Activated CD4-positive, CD25-positive, alpha-beta regulatory T cell treated with anti-CD3 and anti-CD28 coated beads, Interleukin-2, amount 50 U/mL, for 24 hours (primary cell): ENCODE measurements at places on chromosomes 7 and 10.

DNA sequence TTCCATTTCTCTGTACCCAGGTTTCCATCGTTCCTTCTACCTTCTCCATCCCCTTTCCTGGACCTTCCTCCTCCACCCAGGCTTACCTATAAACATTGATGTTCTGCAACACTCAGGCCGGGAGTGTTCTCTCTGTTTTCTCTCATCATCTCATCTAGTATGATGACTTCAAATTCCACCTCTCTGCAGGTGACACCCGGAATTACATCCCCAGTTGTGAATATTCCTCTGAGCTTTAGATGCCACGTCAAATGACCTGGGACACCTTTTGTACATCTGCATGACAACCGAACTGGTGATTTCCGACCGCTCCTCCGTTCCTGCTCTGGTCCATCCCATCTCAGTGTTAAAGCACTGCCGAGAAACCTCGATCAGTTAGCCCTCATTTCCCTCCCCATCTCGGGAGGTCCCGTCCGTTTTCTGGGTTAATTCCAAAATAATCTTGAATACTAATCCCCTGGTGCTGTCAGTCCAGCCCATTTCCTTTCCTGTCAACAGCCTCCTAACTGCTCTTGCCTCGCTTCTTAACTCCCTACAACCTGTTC lies 76.7 kb upstream of the SAMD8 start:
- ATAC-seq, result no peak

GRCh38 chr7:39172137-39172536 lies 194.4 kb downstream of the POU6F2 start:
- ATAC-seq, result no peak

GRCh38 chr10:95693071-95693667 lies 558 bp downstream of the TCTN3 start:
- ATAC-seq, result no peak

- no peak for ATAC-seq
These were observed 511.2 kb upstream of the KCND2 start for GRCh38 chr7:119761776-119762175.

DNA sequence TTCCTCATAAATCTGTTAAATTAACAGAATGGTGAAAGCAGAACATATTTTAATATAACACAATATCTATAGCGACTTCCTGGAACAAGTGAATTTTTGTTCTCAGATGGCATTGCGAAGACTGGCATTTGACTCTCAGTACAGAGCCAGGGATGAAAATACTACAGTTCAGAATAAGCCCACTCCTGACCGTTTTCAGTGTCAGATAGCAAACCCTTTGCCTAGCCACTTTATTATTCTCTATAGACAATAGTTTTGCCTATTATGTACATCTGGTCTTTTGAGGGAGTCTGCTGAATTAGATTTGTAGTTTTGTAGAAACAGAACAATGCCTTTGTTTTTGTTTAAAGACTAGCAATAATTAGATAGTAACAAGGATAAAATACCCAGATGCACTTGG lies 2.3 kb downstream of the MINPP1 start:
- ATAC-seq, result no peak

DNA sequence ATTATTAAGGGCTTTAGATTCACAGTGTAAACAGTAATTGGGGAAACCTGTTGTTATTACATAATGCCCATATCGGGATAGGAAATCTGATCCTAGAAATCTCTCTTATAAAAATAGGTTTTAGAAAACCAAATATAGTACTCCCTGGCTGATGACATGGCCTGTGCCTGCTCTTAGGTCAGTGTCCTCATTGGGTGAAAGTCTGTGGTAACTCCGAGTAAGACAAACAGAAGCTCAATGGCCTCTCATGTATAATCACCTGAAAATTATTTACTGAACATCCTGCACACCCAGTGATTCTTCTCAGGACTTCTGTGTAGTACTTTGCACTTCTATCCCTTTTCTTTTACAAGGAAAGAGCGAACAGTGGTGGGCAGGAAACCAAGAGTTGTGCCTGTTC lies 37.8 kb downstream of the SEM1 start:
- no peak for ATAC-seq

DNA sequence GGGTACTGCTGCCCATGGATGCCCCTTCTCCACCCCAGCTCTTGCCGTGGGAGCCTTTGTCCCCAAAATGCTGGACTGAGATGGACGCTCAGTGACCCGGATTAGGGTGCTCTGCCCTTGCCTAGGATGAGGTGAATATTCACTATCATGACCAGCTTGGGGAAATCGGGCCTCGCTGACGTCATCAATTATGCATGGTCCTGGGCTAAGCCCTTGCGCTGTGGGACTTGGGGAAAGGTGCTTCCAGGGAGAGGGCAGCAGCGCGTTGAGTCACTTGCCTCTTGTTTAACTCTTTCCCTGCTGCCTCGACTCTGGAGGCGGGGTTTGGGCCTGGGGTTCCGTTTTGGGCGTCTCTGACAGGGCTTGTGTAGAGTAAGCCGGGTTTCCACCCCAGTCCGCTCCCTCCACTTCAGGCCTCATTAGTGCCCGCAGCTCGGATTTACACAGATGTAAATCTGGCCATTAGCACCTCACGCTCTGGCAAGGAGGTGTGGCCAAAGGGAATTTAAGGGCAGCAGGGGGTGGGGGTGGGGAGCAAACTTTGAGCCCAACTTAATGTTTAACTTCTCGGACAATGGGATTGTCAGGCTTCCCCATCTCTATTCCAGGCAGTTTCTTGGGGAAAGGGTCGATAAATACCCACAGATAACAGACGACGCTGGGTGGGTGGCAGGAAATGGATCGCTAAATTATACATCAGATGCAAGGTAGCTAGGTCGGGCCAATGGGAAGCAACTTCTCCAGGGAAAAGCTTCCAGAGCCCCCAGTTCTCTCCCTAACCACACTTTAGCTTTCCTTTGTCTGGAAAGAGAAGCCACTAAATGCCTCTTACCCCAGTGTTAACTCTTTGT lies 51.3 kb upstream of the TCF7L2 start:
- ATAC-seq, result no peak

DNA sequence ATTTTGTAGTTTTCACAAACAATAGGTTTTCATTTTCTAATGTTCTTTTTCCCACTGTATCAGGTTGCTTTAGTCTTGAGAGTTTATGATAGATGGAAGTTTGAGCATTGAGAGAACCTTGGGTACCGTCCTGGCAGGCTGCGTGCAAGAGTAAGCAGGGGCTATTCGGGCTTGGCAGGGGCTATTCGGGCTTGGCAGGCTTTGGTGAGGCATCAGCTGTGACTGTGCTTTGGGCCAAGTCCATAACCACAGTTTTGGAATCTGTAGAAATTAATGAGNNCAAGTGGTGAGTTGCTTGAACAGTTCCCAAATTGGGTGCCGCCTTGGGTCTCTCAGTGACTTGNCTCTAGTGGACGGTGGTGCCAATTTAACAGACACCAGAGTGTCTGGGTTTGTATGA lies 424.6 kb downstream of the PAXIP1 start:
- no peak for ATAC-seq

DNA sequence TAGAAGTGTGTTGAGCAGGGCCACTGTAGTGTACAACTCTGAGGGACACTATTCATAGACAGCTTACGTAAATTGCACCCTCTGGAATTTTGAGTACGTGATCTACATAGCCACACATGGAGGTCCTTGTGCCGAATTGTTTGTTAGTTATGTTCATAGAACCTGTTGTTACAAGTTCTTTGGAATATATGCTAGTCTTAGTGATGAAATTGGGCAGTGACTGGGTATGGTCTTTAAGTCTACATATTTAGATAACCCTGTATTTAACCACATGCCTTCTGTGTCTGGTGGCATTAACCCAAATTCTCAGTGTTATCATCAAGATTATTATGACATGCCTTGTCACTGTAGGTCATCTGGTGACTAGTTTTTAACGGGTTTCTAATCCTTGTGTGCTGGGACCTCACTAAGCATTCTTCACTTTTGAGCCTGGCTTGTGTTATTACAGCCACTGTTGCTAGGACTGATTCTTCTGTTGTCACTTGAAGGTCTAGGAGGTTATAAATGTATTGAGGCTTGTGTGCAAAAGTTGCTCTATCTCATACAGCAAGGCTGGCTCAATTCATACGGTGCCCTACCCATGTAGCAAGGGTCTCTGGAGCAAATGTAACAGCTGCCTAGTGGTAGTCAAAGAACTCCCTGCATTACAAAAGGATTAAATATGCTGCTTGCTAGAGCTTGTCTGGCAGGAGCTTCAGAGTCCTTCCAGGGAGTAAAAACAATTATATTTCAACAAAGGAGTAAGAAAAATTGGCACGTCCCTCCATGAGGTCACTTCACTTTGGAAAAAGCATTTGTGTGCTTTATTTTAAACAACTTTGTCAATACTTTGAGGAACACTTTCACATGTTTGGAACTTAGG lies 65.4 kb downstream of the CDK14 start:
- ATAC-seq, result no peak

GRCh38 chr10:23870651-23871610 lies 338.0 kb upstream of the KIAA1217 start:
- ATAC-seq, result no peak

GRCh38 chr7:27175626-27176523 lies 1.8 kb upstream of the HOXA10 start:
- ATAC-seq, result no peak

DNA sequence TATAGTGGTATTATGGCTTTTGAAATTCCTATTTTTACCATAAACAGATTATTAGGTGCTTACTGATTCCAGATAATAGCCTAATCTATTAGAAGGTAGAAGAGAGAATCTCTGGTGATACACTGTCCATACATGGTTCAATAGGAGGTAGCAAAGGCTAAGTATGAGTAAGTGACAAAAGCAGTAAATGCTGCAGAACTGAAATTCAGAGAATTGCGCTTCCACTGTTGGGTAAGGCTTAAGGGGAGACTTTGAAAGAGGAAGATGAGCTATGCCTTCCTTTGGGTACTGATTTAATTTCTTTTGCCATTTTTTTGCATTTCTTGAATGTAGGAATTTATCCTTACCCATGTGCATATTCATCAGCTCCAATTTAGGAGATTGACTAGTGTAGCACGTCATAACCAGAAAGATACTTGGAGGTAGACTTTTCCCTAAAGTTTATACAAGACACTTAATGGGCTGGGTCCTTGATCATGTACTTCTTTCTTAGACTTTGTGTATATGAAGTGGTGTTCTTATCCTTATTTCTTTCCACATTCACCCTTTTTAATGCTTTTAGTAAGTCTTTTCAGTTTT lies 15.3 kb downstream of the MKLN1 start:
- ATAC-seq, result no peak

GRCh38 chr7:16571941-16572340 lies 45.3 kb downstream of the LRRC72 start:
- no peak for ATAC-seq

DNA sequence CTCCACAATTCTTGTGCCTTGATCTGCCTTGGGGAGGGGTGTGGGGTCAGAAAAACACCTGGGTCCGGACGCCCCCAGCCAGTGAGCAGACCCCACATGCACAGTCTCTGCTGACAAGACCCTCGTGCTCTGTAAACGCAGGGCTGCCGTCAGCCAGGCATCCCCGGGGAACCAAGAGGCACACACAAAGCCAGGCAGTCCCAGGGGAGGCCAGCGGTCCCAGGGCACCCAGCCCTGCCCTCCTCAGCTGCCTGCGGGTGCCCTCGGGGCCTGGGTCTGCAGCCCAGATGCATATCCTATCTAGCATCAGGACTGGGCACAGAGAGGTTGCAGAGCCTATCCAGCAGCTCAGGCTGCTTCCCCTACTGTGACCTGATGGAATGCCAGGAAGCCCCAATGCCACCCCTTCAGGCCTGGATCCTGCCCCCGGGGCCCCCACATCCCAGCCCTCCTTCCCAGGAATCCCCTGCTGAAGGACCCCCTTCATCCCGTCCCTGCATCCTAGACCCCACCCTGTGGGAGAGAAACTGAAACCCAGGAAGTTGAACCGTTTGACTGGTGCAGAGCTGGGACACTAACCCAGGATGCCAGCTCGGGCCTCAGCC lies 92.4 kb downstream of the MICALL2 start:
- ATAC-seq, result no peak
